ENCODE measurements at places on chromosomes 16 and 17. TPM values are rescaled to one million over a fixed set of nuclear protein-coding genes. Genes with fewer than 3 reads are reported as not detected.

The ABCC3 gene
- 41.7 TPM for total RNA-seq

The MYBBP1A gene
- 38.8 TPM for total RNA-seq

DNA sequence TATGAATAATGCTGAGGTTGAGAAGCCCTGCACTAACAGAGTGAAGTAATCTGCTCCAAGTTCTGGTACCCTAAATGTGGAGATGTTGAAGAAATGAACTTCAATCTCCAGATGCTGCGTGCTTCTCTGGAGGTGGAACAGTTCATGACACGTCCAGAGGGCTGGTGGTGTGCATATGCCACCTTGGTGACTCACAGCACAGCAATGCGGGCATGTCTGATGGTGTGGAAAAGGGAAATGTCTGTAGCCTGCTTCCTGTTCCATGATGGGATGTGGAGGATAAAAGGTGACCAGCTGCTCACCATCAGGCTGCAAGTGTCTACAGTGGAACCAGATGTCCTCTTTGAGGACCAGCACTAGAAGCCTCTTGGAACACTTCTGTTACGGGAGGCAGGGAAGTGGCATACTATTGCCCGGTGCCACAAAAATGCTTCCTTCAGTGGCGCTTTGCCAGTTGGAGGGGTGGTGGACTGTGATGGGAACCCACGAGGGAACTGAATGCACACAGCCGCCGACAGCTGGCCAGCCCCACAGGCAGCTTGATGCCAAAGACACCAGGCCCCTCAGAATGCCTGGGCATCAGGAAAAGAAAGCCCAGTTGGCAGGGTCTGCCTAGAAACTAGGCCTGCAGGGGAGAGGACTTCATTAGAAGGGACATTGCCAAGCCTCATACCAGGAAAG lies 19.9 kb downstream of the SNX11 start:
- no peak for DNase-seq

DNA sequence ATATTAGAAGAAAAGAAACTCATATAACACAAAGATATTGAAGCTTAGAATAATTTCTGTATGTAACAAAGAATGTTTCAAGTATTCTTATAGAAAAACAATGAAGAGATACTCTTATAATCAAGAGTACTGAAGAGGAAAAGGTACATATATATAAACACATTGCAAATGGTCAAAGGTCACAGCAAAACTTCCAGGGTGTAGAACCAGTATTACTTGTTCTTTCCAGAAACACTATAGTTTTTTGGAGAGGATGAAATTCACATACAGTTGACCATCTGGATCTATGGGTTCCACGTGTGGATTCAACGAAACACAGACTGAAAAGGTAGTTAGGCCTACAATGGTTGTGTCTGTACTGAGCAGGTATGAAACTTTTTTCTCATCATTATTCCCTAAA lies 22.6 kb downstream of the PRPSAP1 start:
- no peak for DNase-seq

GRCh38 chr16:75289189-75289588 lies 37.8 kb upstream of the BCAR1 start:
- no peak for DNase-seq
